Immature natural killer cell (primary cell): ENCODE measurements at places on chromosomes 2 and 18. TPM values are rescaled to one million over a fixed set of nuclear protein-coding genes. Genes with fewer than 3 reads are reported as not detected.

LAMA3 gene
- not detected for polyA plus RNA-seq

REG3A gene
- not detected for polyA plus RNA-seq

OSBPL1A gene
- 2.1 TPM for polyA plus RNA-seq

CKAP2L gene
- polyA plus RNA-seq, result 0.91 TPM

POTEJ gene
- polyA plus RNA-seq, result not detected

THSD7B gene
- not detected for polyA plus RNA-seq

SALL3 gene
- polyA plus RNA-seq, result not detected

SLC5A7 gene
- polyA plus RNA-seq, result not detected

PPP4R1 gene
- 14.3 TPM for polyA plus RNA-seq

NT5C1B gene
- polyA plus RNA-seq, result 0.21 TPM

IGFBP2 gene
- 0.66 TPM for polyA plus RNA-seq

TUBA3D gene
- polyA plus RNA-seq, result not detected

GCG gene
- polyA plus RNA-seq, result not detected

ANKRD62 gene
- not detected for polyA plus RNA-seq

STPG4 gene
- 0.24 TPM for polyA plus RNA-seq

WBP1 gene
- 56.1 TPM for polyA plus RNA-seq

REEP1 gene
- not detected for polyA plus RNA-seq

FRZB gene
- not detected for polyA plus RNA-seq

ACSL3 gene
- 25.7 TPM for polyA plus RNA-seq

IFT172 gene
- 3.1 TPM for polyA plus RNA-seq

TNFAIP6 gene
- polyA plus RNA-seq, result not detected

CFAP210 gene
- polyA plus RNA-seq, result not detected
